ENCODE measurements at places on chromosomes 1 and 21. TPM values are rescaled to one million over a fixed set of nuclear protein-coding genes. Genes with fewer than 3 reads are reported as not detected.

The FMO1 gene
- total RNA-seq, result 9.5 TPM

The OR2L3 gene
- not detected for total RNA-seq

The ACTL8 gene
- total RNA-seq, result not detected

The SPATA46 gene
- not detected for total RNA-seq

The NTMT2 gene
- not detected for total RNA-seq

The SPRR1A gene
- not detected for total RNA-seq

The RBP7 gene
- total RNA-seq, result 404 TPM

The TAL1 gene
- total RNA-seq, result 7.3 TPM

The RIPPLY3 gene
- total RNA-seq, result not detected

The RCSD1 gene
- 37.5 TPM for total RNA-seq

The SAMD13 gene
- total RNA-seq, result 1.3 TPM

The CR1 gene
- 23.0 TPM for total RNA-seq

The SPRR5 gene
- not detected for total RNA-seq

- DNase-seq, result no peak
These were observed 17.3 kb downstream of the SLC1A7 start for GRCh38 chr1:53125122-53125521.

DNA sequence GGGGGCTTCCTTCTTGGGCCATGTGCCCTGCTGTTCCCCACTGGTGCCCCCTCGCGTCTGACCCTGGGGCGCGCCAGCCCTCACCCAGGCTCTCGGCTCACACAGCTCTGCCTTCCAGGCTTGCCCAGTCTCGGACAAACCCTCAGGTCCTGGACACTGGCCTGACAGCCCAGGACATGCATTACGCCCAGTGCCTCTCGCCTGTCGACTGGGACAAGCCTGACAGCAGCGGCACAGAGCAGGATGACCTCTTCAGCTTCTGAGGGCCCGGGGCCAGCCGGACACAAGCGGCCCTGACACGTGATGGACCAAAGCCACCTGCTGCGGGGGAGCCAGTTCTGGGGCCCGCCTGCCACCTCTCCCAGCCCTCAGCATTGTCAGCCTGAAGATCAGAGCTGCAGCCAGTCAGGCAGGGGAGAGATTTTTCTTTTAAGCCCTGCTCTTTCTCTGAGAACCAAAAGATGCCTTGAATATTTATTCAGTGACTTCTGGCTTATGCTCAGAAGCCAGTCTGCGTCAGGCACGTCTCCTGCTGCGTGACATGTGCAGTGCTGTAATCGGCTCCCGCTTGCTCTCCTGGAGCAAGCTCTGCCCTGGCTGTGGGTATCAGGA is 23.4 kb downstream of the LDLRAP1 start:
- DNase-seq, result no peak

- DNase-seq, result no peak
These were observed 28.3 kb downstream of the SCP2 start for GRCh38 chr1:52955129-52955970.

- DNase-seq, result no peak
These were observed 18.8 kb upstream of the SELP start for GRCh38 chr1:169648709-169649108.

- no peak for DNase-seq
These were observed 65.6 kb upstream of the RPL11 start for GRCh38 chr1:23625929-23626535.

DNA sequence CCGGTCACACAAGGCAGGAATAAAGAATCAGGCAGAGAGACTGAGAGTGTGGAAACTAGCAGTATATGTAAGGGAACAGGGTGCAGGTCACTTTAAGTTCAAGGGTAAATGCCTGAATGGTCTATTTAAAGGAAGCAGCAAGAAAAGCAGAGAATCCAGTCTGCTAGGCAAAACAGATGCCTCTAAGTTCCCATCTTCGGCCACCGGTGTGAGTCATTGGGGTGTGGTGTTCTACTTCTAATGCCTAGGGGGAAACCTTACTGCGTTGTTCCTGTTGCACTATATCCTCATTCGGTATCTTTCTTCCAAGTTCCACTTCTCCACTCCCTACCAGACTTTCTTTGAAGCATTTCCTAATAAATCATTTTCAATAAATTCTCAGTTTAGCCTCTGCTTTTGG is 259.9 kb downstream of the HHIPL2 start:
- no peak for DNase-seq

DNA sequence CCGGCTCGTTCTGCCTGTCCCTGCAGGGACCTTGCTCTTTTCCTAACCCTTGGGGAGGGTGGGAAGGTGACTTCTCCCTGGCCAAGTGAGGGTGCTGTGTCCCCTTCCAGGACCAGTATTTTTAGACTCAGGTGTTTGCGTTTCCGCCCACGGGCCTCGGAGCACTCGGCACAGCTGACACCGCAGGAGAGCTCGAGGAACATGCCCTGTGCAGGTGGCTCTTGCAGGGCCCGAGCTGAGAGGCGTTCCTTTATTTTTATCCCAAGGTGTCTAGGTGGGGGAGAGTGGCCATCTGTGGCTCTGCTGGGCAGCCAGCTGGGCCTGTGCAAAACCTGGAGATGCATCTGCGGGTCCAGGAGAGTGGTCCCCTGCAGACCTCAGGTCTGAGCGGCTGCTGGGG is 16.0 kb downstream of the PLCH2 start:
- DNase-seq, result no peak

- DNase-seq, result peak; percentile 63
These were observed 100.7 kb upstream of the SLC25A33 start for GRCh38 chr1:9438431-9439073.

DNA sequence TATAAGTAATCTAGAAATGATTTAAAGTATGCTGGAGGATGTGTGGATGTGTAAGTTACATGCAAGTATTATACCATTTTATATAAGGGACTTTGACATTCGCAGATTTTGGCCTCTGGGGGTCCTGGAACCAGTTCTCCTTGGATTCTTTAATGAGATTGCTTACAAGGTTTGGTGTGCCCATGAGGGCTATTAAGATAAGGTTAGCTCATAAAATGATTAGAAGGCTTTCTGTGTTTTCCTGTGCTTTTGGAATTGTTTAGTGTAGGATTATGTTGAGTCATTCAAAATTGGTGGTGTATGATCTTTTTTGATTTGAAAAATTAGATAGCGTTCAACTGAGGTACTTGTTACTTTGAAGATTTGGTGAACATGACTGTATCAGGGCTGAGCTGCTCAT is 5.6 kb downstream of the USP25 start:
- DNase-seq, result no peak

DNA sequence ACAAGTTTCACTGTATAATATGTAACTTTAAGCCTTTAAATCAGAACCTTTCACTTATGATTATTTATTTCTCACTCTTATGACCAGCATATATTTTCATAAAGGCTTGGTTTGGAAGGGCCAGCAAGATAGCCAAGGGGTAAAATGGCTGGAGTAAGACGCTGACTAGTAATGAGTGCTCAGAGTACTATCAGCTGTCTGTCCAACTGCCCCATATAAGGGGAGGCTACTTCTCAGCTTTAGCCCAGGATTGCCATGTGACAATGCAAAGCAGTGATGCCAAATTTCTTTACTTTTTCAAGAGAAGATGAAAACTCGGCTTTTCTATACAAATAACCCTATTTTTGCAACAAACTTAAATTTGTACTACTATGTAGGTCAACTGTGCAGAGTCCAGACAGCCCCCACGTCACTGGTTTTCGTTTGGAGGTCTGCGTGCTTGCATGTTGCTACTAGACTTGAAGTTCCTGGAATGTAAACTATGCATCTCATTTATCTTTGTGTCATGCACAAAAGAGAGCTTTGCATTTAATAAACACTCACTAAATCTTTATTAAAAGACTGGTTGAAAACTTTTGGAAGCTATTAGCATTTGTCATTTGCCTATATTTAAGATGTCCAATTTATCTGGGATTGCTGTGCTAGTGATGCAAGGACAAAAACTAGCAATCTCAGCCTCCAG is 110.4 kb downstream of the TNFSF18 start:
- no peak for DNase-seq

DNA sequence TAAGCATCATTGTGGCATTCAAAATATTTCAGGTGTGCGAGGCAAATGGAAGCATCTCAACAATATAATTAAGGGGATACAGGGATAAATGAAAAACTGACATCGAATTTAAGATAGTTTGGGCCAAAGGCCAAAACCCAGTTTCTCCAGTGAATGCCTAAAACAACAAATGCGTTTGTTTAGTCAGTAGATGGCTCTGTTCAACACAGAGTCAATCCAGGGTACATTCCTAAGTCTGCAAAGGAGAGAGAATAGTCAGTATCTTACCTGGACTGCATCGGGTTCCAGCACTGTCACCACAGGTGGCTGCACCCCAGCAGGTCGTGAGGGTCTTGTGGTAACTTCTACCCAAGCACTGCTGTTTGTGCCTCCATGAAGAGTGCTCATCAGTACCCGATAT is 321.1 kb downstream of the KCTD3 start:
- DNase-seq, result no peak

DNA sequence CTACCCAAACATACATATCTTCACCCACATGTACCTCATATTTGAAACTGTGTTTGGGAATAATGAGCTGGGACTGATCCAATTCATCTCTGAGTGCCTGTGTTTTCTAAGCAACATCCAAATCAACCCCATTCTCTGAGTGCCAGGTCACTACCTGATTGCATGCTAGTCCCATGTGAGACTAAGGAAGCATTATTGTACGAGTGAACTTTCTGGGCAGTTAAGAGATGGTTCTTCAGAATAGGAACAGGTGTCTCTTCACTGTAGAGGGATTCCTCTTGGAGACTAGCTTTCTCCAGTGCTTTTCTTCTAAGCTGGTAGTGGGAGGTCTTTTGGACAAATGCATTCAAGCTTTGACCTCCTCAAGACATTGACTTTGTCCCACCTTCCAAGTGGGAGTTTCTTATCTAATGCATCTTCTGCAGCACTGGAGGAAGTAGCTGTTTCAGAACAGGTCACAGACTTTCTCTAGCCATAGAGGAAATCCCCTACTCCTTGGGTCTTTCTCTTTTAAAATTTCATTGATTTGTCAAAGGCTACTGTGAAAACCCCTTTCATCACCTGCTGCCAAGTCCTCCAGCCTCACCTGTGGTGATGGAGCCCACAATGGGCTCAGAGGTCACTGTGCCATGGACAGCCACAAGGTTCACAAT is 172.0 kb upstream of the KIAA0040 start:
- DNase-seq, result no peak

GRCh38 chr1:243507001-243507671 is 251.3 kb downstream of the SDCCAG8 start:
- DNase-seq, result no peak

DNA sequence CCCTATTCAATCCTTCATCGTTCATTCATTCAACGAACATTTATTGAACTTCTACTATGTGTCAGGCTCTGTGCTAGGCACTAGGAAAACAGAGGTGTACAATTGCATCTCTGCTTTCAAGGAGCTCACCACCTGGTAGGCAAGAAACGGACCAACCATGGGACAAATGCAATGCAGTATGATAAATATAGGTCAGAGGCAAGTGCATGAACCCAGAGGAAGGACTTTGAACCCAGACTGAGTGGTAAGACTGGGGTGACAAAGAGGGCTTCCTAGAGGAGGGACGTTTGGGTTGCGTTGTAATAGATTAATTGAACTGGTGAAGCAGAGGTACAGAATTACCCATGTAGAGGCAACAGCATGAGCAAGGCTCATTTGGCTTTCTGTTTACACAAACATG is 16.4 kb downstream of the CD2 start:
- DNase-seq, result no peak

DNA sequence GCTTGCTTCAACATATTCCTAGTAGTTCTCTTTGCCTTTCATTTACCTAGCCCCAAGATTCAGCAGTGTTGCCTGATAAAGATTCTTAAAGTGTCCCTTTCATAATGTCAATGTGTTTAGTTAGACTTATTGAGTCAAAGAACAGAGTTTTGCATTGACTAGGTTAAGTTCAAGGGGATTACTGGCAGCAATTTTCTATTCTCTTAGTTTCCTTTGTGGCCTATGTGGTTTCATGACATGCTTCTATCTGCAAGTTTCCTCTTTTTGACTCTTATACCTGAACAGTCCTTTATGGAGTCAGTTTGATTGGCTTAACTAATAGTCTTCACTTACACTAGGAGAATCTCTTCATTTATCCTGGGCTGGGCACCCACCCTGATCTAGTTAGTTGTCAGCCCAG is 151.3 kb downstream of the ADGRL4 start:
- no peak for DNase-seq

DNA sequence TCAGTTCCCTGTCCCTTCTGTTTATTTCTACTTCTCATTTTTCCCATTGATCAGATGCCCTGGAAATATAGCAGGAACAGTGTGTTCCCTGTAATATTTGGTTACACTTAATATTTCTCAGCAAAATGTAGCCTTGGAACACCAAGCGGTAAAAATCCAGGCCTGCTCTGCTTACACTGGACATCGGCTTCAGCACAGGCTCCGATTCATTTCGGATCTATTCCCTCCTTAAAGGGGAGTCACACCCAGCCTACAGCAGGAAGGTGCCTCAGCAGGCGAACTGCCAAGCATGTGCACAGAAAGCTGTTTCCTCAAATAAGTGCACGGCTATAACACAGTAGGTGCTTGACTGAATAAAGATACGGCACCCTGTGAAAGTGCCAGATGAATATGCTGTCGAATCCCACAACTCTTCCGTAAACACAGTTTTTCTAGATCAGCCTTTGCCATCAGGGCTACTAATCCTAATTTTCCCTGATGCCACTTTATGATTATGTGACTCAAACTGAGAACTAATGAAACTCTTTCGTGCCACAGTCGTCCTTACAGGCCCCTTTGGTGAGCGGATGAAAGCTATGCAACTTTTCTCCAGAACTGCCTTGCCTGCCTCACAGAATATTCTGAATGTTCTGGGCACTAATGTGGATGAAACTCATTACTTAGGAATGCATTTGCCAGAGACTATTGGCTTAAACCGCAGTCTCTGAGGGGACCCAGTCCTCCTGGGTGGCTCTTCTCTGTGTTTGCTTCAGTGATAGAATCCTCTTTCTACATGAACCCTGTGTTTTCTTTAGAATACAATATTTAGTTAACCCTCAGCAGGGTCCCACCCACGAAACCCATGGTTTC is 275.5 kb upstream of the RUNX1 start:
- no peak for DNase-seq

- DNase-seq, result no peak
These were observed 16.2 kb upstream of the SLC6A17 start for GRCh38 chr1:110134050-110134595.

DNA sequence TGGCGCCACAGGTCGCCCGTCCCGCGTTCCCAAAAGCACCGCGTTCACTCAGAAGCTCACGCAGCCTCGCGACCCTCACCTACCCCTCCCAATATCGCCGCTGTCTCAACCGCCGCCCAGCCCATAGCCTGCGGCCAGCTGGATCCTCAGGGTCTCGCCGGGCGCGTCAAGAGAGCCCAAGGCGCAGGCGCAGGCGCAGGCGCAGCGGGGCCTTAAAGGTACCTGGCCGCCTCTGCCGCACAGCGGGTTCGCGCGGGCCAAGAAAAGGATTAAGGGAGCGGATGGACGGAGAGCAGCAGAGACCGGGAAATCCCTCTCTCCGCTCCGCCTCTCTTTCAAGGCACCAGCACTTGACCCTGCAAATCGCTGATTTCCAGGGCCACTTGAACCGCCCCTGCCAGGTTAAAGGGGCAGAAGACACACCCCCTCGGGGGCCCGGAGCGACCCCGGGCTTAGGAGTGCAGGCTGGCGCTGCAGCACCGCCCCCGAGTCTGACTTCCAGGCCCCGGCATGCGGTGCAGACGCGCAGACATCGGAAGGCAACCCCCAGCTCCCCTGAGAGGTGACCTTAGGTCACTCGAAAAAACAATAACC is at the start of gene NBPF20:
Gene NBPF20 (minus strand): TSS at position 168 of the 594 bp plus-strand sequence. CDS start 20,331 bp downstream, outside the sequence.
- DNase-seq, result peak; percentile 51

GRCh38 chr1:54851406-54851805 is 35.6 kb downstream of the DHCR24 start:
- DNase-seq, result no peak

All from omental fat pad (tissue), 4 donors.